SJSA1 (cell line): ENCODE measurements at places on chromosomes 7 and 10.

DNA sequence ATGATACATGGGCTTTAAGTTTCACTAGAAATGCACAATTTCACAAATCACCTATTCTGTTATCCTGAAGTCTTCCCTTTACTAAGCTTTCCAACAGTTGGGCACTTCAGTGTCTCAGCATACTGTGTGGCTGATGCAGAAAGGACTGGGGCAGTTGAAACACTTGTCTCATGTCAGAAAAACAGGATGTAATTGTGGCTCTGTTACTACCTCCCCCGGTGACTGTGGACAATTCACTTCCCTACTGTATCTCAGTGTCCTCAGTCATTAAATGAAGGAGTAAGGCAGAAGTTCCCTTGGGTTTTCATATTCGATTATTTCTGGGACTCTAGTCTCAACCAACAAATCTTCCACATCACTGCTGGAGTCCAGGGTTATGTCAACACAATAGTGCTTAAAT, 17.9 kb downstream of the ANKRD22 start:
- DNase-seq: no peak

DNA sequence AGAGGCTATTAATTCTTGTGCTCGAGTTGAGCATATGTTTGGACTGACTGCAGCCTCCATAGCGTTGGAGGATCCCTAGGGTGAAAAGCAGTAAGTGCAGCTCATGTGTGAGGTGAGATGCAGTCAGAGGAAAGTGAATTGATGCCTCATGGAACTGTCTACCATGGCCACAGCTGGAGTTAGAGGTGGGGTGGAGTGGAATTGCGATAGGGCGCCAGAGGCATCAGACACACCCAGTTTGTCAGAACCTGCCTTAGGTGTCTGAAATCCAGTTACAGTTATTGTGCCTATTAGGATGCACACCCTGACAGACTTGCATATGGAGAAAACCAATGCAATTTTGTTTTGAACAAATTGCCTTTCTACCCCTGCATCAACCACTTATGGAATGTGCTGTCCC, 39.4 kb downstream of the ERLIN1 start:
- no peak for DNase-seq

- no peak for DNase-seq
Measured at GRCh38 chr10:132096863-132097478, 31.2 kb downstream of the JAKMIP3 start.

GRCh38 chr7:142868188-142868985, 13.5 kb downstream of the EPHB6 start:
- DNase-seq: no peak

- peak; percentile 36 for DNase-seq
Measured at GRCh38 chr10:6647811-6648526, 67.9 kb upstream of the PRKCQ start.

DNA sequence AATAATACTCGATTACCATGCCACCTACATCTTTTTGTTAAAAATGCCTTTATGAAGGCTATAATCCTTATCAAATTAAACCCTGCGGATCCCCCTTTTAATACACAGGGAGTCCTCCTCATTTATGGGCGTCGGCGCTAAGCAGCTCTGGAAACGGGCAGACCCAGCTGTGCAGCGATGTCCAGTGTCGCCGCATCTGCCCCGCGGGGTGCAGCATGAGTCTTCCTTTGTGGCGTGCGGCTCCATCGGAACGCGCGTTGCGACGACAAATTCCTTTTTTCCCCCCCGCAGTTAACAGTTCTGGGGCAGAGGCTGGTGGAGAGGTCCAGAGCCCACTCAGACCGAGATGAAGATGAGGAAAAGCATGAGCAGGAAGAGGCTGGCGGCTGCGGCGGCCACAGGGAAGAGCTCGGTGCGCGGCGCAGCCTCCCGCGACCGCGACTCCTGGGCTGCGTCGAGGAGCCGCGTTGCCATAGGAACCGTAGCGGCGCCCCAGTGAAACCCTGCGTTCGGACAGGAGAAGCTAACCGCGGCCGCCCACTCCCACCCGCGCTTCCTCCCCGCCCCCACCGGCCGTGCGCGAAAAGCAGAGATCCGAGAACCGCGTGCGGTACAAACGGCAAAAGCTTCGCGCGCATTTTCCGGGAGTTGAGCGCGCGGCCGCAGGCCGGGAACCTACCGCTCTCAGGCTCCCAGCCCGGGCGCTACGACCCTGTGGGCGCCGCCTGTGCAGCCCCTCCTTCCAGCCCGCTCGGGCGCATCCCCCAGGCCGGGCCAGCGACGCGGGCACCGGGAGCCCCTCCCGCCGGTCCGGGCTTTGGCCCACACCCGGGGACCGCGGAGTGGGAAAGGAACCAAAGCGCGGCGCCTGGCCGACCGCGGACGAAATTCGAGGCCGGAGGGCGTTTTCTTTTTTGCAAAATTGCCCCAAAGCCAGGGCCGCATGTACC, 130.6 kb downstream of the SPAG6 start:
- DNase-seq: no peak

GRCh38 chr10:359093-359492, 223.8 kb downstream of the ZMYND11 start:
- no peak for DNase-seq

DNA sequence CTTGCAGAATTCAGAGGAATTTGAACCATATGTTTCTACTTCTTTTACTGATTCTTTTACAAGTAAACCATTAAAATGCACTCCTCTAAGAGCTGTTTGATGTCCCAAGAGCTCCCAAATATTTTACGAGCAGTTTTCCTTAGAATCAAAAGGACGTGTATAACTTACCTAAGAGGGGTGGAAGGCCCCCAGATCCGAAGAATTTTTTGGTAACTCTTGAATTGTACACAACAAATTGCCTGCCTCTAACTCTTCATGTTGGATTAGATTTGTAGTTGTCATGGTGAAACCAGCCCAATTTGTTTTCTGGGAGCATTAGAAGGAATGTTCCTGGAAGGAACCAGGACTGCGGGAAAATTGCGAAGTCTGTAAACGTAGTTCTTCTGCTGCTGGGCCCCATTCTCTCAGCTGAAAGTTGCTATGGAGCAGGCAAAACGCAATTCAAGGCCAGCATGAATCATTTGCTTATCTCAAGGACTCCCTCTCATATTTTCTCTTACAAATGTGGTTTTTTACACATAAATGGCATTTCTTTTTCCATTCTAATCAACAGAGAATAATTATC, 124.8 kb upstream of the TMEM72 start:
- no peak for DNase-seq

DNA sequence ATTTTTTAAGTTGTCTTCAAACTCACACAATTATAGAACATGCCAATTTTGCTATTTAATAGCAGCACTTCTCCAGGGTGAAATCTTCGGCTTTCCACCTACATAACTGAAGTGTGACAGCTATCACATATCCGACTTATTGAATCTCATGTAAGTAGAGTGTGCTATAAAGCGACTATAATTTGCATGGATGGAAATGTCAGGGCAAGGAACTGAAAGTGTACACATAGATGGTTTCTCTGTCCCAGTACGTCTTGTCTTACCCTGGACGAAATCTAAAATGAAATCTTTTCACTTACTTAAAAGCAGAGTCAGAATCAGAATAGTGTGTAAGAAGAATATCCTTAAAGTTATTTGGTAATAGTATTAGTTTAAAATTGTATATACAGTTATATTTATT, 132.3 kb downstream of the THSD7A start:
- no peak for DNase-seq

- no peak for DNase-seq
Measured at GRCh38 chr7:134315679-134316538, 821 bp downstream of the SLC35B4 start.

- no peak for DNase-seq
Measured at GRCh38 chr7:156735851-156736250, 95.3 kb downstream of the RNF32 start.

DNA sequence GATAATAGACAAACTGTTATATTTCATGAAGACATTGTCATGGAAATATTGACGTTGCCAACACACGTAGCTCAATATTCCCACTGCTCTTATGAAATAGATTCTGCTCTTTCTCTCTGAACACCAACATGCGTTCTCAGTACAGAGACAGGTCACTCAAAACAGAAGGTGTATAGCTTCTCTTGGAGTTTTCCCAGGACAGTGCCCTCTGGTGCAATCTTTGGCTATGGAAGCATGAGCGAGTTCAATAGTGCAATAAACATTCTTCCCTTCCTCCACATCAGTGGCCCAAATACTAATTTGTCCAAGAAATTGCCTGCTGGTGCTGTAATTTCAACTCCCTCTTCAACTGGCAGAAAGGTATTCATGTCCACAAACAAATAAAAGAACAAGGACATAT, 145.3 kb downstream of the MAGI2 start:
- DNase-seq: no peak

GRCh38 chr7:95330961-95331337, 6.6 kb upstream of the PON1 start:
- DNase-seq: no peak

DNA sequence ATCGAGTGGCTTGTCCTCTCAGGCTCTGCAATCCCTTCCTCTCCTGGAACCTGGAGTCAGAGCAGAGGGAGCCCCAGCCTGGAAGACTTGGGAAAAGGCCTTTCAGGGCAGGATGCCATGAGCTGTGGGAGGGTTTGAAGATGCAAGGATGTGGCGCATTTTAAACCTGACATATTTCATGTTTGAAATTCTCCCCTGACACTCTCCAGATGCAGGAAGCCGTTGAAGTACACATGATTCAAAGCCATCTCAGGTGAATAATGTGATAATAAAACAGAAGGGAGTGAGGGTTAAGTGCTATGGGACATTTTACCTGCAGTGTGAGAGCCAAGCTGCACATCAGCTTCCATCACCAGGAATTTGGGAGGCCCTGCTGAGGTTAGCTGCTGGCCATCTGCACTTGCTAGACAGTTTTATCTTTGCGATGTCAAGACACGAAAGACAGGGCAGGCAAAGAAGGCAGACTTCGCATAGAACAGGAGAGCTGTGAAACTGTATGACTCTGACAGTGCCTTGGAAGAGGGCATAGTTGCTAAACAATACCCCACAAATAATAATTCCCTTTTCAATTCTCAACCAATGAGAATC, 159.1 kb upstream of the GDF10 start:
- DNase-seq: peak; percentile 32

GRCh38 chr7:99422625-99423024, 13.9 kb downstream of the BUD31 start:
- no peak for DNase-seq

GRCh38 chr10:972763-973162, 15.5 kb upstream of the GTPBP4 start:
- no peak for DNase-seq

DNA sequence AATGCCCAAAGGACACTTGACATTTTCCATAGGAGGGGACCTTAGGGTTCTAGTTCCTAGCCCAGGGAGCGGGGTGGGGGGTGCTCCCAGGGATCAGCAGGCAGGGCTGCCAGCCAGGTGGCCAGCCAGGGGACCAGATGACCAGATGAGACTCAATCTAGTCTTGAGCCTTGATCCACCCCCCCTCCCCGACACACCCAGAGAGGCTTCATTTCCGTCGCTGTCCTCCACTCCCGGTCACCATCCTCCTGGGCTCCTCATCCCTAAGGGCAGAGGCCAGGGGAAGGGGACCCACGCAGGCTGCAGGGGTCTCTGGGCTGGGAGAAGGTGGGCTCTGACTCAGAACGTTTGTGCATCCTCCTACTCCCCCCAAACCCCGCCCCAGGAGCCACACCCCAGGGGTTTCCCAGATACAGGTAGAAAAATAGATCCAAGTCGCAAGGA, 1.0 kb downstream of the STX1A start:
- DNase-seq: no peak

DNA sequence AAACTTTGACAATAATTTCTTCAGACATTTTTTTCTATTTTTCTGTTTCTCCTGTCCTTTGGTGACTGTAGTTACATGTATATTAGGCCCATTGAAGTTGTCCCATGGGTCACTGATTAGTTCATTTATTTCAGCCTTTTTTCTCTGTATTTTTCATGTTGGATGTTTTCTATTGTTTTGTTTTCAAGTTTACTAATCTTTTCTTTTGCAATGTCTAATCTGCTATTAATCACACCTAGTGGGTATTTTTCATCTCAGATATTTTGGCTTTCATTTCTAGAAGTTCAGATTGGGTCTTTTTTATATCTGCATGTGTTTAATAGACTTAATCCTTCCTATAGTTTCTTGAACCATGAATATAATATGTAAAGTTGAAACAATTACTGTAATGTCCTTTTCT, 84.7 kb downstream of the PALS2 start:
- no peak for DNase-seq

GRCh38 chr7:30465811-30466180, 12.8 kb downstream of the NOD1 start:
- DNase-seq: no peak

GRCh38 chr10:70736525-70736924, 48.7 kb downstream of the TBATA start:
- no peak for DNase-seq

DNA sequence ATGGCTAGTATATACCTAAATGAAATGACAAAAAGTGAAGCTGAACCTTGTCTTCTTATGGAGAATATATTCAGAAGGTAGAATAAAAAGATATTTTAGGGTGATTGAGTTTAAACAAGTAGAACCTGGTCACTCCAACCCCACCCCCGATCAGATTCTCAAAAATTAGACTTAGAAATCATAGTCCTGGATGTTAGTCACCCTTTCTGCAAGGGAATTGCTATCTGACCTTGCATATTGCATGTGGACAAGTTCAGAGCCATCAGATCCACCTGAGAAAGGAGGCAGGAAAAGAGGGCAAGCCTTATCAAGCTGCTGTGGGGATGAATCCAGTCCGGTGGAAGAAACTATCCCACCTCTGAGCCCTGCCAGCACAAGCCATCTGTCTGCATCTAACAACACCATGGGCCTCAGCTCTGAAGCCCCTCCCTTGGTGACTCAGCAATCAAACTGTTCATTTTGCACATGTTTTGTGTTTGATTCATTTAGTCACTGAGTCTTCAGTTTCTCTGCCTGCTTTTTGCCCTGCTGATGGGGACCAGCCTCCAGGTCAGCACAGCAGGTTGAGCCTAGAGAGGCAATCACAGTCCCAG, 727.3 kb downstream of the AUTS2 start:
- DNase-seq: no peak

DNA sequence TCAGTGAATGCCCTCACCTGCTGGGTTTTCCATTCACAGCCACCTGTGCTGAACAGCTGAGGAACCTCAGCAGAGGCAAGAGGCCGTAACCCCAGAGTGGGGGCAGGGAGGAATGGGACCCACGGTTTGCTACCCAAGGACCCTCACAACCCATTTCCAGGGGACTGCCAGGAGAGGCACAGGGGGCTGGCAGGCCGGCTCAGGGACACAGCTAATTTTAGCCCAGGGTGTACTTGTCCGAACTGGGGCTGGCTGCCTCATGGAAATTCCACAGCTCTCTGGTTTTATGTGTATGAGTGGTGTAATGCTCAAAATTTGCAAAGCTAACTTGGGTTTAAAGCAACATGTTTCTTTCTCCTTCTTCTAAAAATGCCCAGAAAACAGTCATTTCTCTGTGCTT, 42.2 kb downstream of the MINDY4 start:
- DNase-seq: peak; percentile 25

DNA sequence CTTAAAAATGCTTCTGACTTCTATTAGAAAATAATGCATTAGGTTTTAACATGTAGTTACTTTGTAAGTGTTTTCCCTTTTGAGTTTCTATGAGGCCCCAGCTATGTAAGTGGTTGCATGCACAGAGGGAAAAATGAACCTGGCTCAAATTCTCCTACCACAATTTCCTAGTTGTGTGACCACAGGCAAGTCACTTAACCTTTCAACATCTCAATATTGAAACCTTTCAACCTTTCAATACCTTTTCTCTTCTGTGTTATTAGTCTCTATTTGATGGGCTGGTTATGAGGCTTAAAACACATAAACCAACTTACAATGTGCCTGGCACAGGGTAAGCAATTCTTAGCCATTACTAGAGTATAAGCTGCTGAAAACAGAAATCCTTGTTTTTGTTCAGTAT, 203.0 kb downstream of the KCND2 start:
- DNase-seq: no peak
